ENCODE measurements at places on chromosomes 6 and 20.

DNA sequence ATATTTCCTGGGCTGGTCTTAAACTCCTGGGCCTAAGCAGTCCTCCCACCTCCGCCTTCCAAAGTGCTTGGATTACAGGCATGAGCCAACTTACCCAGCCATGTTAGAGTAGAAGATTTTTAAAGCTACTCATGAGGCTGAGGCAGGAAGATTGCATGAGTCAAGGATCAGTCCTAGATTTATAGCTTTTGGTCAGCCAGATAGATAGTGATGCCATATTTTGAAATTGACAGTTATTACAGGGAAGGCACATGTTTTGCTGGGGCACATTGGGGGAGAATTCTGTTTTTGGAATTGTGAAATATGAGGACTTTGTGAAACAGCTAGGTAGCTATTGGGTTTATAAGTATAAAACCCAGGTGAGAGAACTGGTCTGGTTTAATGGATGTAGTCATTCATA, 40.9 kb downstream of the DOP1A start:
- DNase-seq, result no peak

DNA sequence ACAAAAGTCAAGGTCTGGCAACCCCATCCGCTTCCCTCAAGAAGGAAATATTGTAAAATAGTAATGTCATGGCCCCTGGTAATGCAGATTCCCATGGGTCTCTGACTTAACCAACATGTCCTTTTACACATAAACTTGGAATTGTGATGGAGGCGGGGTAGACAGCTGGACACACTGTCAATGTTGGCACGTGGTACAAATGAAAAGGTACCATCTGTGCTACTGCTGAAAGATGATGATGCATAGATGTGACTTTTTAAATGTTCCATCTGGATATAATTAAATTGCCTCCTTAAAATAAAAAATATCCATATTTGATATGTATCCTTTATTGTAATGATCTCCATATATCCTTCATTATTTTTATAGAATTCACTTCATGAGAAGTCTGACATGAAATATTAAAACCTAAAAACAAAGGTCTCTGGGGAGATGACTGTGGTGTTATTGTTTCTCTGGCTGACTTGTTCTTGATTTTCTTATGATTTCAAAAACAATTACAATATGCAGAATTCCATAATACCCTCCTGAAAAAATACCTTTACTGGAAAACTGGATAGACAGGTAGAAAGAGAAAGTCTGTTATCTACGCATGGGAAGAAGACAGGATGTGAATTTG, 104.5 kb downstream of the MKKS start:
- DNase-seq, result peak; percentile 93

DNA sequence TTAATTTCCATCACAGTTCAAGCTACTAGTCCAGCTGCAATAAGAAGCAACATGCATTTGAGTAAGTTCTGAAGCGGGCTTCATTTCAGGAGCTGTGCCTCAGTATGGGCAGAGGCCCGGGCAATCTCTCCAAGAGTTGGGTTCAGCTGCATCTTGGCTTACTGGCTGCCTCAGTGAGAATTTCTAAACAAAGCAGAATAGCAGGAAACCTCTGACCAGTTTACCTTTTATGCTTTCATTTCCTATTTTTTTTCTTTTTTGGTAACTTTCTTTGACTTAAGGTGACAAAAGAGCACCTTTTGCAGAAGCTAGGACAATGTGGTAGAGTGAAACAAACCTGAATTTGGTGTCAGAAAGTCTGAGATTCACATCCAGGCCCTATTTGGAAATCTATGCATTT, 51.0 kb upstream of the FBXO30 start:
- no peak for DNase-seq

DNA sequence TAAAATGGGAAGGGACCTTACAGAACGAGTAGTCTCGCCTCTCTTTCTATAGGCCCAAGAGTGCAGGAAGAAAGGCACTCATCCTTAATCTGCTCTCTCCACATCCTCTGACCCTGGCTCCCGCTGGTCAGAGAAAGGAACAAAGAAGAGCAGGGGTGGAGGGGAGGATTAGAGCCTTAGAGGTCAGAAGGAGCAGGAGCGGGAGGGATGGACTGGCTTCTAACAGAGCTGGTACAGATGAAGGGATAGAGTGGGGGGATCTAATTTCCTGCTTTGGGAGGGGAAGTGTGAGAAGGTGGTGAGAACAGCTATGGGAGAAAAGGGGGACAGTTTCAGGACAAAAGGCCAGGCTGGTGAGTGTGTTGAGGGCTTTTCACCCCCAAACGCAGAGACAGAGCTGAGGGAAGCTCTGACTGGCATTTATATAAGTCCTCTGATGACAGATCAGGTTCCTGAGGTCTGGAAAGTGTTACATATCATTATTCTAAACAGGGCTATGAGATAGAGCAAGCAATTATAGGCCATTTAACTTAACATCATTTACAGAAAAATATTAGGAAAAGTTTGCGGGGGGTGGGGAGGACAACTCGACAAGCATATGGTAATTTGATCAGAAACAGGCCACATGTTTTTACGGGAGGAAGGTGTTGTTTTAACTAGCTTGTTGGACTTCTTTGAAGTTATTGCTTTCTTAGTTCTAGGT, 111.1 kb downstream of the FOXC1 start:
- no peak for DNase-seq

Measured in NCI-H1694 treated with DMSO at 0.1 percent for 48 hours (cell line).